IMR-90 (cell line): ENCODE measurements at places on chromosomes 6 and 20.

DNA sequence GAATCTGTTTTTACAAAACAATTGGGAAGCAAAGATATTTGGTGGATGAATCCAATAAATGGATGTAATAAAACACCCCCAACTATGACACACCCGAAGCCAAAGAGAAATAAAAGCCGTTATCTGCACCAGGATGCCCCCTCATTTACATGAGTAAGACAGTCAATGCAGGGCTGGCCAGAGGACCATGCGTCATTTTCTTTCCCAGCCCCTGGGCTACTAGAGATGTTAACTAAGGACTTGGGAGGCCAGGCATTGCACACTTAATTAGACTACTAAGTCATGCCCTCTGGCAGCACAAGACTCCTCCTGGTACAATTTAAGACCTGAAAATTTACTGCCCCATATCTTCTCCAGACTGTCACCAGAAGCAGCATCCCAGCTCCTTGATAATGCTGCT lies 3.2 kb downstream of the LEMD2 start:
- peak; percentile 50 for DNase-seq

DNA sequence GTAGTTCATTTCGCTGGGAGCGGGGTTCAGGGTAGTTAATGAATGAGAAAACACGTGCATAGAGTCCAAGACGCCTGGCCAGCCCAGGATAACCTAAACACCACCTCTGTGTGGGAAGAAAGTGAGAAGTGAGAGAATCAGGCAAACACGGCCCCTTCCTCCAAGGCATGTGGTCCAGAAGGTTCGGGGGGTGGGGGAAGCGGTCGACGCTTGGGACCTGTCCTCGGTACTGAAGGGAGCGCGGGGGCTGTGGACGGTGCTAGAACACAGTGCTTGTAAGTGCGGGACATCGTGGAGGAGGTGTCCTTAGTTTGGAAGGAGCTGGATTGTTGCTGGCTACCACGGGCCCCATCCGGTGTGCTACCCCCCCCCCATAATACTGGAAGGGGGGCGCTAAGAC lies 1.7 kb upstream of the VSTM2L start:
- DNase-seq, result no peak

GRCh38 chr6:41624621-41625380 lies 13.5 kb upstream of the MDFI start:
- no peak for DNase-seq

DNA sequence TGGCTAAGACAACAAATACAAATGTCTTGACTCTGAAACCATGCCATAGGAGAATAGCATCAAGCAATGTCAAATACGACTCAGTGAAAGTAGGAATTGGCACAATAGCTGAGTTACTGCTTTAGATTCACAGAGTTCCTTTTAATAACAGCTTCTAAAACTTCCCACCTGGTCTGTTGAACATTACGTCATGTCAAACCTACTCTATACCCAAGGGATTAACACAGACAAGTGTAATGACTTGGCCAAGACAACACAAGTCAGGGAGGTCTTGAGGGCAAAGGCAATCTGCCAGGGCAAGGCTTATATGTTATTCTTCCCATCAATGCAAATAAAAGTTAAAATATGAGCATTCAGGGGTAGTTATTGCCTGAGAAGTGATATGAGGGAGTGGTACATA lies 265.1 kb upstream of the PRDM1 start:
- no peak for DNase-seq

GRCh38 chr6:153790048-153790447 lies 249.0 kb upstream of the OPRM1 start:
- DNase-seq, result peak; percentile 13

DNA sequence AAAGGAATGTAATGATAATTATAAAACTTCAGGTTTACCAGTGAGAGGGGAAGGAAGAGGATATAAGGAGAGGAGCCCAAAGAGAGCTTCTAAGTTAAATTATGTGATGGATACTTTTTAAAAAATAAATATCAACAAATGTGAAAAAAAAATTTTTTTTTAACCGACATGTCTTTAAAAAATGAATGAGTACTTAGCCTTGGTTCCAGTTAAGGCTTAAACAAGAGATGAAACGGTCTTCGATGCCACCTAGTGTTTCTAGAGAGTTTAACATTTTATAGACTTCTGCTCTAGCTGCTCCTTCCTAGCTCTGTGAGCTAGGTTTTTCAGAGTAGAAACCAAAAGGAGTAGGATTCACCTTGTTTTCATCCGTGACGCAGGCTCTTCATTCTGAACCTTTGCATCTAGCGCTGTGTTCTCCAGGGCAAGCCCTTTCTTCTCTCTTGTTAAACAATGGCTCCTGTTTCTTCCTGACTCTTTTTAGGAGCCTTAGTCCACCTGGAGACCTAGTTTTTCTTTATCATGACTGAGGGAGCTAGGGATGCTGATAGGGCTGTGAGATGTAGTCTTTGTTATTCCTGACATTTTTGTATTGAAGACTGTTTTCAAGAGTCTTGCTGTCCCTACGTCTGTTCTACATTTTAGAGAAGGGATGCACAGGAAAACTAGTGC lies 42.4 kb upstream of the GNRH2 start:
- DNase-seq, result peak; percentile 75

GRCh38 chr6:47206626-47207025 lies 103.1 kb downstream of the TNFRSF21 start:
- DNase-seq, result peak; percentile 72

DNA sequence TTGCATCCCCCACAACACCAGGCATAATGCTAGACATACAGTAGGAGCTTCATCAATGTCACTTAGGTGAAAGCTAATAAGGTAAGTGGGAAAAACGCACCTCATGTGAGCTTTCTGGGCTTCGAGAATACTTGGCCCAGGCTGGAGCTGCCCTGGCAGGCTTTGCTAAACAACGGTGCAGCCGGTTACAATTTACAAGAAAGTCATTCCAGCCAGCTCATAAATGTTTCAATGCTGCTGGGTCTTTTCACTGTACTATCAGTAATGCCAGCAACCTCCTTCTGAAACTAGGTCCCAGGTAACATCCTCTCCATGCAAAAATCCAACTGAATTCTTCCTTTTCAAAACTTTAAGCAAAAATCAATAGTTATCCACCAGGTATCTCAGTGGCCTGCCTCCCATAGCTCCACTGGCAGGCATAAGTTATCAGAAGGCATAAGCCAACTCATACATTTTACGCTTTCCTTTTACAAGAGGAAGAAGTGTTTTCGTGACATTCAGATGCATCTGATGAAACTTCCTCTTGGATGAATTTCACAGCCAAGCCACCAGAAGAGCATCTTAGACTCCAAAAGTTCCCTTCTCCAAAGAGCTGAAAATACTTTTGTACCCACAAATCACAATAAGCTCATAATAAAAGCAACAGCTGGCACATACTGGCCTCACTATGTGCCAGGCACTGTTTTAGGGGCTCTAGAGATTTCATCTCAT lies 56.3 kb downstream of the RTN4IP1 start:
- no peak for DNase-seq

GRCh38 chr6:29502597-29502996 lies 14.8 kb upstream of the MAS1L start:
- no peak for DNase-seq

DNA sequence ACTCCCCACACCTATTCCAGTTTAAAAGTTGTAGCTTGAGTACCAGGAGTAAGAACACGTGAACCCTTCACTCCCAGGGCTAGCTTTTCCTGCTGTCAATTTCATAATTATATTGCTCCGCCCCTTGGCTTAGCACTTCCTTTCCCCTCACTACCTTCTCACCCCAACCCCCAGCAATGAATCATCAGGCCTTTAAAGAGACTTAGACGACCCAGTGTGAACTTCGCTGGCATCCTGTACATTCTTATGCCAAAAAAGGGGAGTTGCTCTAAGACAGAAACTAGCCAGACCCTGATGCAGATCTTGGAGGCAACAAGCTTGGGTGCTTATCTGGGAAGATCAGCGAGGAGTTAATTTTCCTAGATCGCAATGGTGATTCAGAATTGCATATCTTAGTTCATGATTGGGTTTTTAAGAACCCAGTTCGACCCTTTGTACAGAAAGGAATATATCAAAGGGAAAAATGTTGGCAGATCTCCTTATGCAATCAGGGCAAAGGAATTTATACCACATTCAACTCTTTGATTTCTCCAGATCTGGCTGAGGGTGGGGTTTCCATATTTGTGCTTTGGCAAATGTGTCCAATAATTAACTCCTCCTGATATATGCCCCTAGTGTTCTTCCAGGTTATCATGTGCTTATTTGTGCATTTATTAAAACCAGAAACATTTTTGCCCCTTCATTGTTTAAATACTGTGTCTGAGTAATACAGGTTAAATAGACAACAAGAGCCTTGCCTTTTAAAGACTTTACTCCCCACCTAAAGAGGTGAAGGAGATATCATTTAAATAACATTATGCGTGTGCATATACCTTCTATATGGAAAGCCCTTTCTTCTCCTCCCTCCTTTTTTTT lies 8.1 kb upstream of the ATXN1 start:
- DNase-seq, result peak; percentile 61

GRCh38 chr6:14516956-14517355 lies 399.4 kb downstream of the CD83 start:
- DNase-seq, result no peak

GRCh38 chr6:47391675-47392074 lies 82.0 kb upstream of the TNFRSF21 start:
- DNase-seq, result no peak

- DNase-seq, result no peak
Observed at GRCh38 chr6:105875974-105876640, 210.0 kb upstream of the PRDM1 start.

DNA sequence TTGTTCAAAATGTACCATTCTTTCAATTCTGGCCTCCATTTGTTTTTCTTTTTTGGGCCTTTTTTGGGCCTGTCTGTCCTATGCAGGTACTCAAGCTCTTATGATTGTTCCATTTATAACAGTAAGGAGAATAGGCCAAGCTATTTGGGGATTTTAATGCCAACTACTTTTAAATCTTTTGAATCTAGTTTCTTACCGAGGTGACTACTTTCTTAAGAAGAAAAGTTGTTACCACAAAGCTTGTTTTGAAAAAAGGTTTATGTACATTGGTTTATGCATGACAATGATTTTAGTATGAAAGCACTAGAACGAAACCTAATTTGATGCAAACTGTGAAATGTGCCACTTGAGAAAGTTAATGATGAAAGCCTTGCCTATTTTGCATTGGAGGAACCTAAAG lies 98.3 kb upstream of the MTHFD1L start:
- DNase-seq, result no peak

DNA sequence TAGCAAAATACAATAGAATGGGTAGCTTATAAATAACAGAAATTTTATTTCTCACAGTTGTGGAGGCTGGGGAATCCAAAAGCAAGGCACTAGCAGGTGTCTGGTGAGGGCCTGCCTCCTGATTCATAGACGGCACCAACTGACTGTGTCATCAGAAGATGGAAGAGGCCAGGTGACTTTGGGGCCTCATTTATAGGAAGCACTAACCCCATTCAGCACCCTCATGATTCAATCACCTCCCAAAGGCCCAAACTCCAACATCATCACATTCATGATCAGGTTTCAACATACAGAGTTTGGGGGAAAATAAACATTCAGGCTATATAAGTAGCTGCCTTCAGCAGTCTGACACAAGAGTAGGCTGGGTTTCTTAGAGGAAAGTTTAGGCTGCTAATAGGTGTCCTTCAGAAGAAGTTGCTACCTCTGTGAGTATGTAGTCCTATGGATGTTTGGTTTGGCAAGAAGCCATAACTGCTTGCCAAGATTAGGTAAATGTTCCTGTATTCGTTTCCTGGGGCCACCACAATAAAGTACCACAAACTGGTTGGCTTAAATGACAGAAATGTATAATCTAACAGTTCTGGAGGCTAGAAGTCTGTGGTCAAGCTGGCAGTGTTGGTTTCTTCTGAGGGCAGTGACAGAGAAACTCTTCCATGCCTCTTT lies 48.8 kb downstream of the NT5E start:
- peak; percentile 46 for DNase-seq

DNA sequence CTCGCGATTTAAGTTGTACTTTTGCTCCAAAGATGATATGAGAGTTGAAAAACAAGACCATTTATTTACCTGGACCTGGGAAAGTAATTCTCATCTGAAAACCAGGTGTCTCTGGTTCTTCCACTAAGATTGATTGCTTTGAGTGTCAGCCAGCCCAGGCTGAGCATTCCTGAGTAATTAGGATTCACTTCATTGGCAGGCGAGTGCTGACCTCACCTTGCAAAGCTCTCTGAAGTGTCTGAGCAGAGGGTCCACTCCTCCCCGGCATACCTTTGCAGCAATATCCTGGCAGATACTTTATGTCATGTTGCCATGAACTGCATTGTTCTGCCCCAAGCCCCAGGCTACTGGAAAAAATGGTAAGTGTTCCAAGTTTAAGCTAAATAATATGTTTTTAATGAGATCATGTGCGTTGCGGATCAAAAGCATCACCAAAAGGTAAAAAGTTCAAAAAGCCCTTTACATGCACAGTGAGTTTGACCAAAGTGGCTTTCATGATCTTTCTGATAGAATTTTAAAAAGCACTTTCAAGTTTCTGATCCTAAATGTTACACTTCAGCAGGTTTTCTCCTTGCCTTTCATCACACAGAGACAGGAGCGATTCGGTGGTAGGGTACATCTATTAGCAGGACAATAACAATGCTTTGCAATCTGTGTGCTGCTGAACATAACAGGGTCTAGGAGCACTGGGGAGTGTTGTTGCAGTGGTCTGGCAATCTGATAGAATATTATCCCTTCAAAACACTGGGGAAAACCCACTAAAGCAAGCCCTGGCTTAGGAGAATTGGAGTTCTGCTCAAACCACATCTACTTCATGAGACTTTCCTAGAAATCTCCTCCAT lies 127.8 kb upstream of the EEF1E1 start:
- no peak for DNase-seq

GRCh38 chr6:129033180-129033579 lies 150.2 kb downstream of the LAMA2 start:
- DNase-seq, result no peak
